ENCODE measurements at places on chromosomes 6 and 20.

DNA sequence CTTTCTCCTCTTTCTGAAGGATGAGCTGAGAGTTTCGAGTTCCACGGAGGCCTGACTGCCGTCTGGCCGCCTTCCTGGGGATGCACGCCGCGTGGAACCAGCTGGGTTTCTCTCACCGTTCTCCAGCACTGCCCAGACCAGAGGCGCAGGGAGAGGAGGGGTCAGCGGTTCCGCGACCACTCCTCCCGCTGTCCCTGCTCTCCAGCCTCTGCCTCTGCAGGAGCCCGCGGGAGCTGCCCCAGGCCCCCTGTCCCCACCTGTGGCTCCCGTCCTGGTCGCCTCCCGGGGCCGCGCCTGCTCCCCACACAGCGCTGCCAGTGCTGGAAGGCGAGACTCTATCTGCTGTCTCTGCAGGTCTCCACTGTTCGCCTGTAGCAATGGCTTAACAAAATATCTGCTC, 106.8 kb upstream of the AFDN start:
- DNase-seq, result no peak

GRCh38 chr6:15769511-15770018, 106.7 kb upstream of the DTNBP1 start:
- no peak for DNase-seq

DNA sequence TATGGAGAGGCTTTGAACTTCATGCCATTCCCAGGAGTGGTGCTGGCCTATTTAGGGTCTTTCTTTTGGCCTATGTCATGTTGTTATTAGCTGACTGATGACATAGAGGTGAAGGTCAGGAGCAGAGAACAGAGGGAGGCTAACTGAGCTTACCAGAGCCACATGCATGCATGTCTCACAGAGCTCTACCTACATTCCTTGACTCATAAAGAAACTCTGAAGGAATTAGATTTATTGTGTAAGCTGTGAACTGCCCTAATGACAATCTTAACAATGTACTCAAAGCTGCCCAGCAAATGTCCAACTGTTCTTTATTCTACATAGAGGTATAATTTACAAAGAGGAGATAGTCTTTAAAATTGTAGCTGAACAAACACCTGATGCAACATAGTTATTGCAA, 192.7 kb upstream of the CNR1 start:
- no peak for DNase-seq

DNA sequence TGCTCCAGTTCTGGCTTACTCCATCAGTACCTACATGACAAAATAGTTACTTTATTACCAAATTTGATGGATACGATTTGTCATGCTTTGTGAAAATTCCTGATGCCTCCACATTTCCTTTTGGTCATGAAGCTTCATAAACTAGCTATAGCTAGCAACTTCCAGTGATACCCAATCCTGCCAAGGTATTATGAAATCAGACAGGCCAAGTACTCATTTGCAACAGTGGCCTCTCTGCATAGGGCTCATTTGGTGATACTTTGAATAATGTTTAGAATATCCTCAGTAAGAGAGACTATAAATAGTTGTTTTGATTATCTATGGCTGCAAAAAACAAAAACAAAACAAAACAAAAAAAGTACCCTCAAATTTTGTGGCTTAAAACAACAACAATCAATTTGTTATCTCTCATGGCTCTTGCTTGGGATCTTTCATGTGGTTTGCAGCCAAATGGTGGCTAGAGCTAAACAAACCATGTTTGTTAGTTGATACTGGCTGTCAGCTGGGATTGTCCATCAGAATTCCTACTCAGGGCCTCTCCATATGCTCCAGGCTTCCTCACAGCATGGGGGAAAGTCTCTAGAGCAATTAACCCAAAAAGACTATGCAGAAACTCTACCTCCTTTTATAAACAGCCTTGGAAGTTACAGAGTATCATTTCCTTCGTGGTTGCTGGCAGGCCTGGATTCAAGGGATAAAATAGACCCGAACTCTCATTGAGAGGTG, 10.1 kb upstream of the PRL start:
- no peak for DNase-seq

DNA sequence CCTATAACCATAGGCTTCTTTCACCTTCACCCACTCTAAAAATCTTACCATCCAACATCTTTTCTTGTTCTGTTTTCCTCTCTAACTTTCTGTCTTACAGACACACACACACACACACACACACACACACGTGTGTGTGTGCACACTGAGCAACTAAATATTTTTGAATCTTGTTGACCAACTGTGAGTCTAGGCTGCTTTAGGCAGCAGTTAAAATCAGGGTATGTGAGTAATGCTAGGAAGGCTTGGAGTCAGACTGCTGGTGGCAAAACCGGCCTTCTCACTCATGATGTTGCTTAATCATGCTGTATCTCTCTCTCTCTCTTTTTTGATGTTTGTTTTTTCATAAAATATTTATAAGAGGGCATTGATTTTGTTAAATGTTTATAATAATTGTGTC, 103.1 kb upstream of the TBX18 start:
- no peak for DNase-seq
